ENCODE measurements at places on chromosomes 5 and 9.

- DNase-seq, result no peak
Observed at GRCh38 chr9:81574405-81574804, 114.9 kb downstream of the TLE1 start.

- no peak for DNase-seq
Observed at GRCh38 chr5:136427426-136427825, 62.1 kb upstream of the TRPC7 start.

DNA sequence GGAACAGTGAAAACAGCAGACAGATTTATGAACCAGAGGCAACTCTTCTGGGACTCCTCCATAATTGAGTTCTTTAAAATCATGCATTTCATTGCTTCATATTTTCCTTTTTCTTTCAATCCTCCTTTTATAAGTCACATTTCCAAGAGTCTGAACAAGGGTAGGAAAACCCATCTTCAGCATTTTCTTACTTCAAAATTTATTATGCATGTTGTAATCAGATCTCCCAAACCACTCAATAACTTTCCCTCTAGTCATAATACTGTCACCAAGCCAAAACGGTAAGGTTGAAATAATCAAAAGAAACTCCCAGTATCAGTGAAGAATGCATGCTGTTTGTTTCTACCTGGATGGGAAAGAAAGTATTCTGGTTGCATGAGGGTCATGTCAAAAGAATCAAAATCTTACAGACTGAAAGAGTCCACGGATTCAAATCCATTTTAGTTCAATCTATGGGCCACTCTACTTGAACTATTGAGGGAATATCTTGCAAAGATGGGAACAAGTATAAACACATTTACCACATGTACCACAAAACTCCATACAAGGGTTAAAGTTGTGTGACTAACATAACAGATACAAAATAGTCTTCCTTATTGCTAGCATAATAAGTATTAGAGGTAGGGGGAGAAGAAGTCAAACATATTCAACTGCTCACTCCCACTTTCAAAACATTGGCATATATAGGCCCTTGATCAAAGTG, 797.3 kb downstream of the MAT2B start:
- no peak for DNase-seq

DNA sequence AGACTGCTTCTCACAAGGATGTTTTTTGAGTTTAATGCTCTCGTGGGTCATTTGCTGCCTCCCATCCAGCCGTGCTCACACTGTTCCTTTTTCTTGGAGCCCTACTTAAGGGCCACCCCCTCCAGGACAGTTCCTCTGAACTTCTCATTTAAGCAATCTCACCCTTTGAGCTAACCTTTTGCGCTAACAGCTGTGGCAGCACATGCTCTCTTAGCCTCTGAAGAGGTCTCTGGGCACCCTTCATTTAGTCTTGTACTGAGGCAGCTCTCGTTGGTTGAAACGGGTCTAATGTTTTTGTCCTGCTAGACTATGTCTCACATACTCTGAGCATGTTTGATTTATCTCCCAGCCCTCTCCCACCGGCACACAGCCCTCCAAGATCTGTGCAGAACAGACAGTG, 11.8 kb downstream of the ALDH1B1 start:
- no peak for DNase-seq

DNA sequence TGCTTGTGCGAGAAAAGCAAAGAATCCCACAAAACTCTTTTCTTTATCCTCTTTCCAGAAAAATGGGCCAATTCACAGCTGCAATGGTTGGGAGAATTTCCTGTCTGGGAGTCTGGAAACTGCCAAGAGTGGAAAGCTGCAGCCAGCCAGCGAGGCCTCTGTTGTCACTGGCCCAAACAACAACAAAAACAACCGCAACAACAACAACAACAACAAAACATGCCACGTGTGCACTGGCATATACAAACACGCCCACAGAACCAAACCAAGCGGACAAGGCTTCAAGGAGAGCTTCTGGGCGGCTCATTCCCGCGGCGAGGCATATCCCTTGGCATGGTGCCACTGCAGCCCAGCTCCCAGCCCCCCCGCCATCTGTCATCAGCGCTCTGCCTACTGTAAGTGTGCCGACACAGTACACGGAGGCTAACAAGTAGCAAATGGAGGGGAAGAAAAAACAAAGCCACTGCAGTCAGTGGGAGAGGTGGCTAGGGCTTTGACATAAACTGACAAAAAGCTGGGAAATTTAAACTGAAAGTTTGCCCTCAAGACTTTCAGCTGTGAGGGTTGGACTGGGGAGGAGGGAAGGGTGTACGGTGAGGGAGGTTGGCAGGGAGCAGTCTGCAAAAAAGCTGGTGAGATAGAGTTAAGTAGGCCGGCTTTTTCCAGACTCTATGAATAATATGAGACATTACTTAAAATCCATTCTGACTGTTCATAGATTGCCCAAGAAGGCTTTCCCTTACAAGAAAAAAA, 165.0 kb upstream of the ZNF462 start:
- DNase-seq, result peak; percentile 68

GRCh38 chr5:176775409-176775808, 35.0 kb upstream of the UNC5A start:
- no peak for DNase-seq

GRCh38 chr5:67490543-67491321, 294.1 kb upstream of the CD180 start:
- no peak for DNase-seq

DNA sequence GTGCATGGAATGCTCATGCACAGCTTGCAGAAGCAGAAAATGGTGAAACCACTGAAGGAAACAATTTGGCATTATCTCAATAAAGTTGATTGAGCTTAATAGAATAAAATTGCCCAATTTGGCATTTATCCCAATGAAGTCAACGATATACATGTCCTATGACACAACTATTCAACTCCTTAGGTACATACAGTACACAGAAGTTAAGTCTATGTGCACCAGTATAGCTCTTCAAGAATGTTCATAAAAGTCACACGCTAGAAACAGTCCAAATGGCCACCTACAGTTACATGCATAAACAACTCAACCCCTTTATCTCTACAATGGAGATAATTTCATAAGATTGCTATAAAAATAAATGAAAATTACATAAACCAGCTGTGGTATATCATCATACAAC, 184.5 kb downstream of the DENND1A start:
- DNase-seq, result no peak

DNA sequence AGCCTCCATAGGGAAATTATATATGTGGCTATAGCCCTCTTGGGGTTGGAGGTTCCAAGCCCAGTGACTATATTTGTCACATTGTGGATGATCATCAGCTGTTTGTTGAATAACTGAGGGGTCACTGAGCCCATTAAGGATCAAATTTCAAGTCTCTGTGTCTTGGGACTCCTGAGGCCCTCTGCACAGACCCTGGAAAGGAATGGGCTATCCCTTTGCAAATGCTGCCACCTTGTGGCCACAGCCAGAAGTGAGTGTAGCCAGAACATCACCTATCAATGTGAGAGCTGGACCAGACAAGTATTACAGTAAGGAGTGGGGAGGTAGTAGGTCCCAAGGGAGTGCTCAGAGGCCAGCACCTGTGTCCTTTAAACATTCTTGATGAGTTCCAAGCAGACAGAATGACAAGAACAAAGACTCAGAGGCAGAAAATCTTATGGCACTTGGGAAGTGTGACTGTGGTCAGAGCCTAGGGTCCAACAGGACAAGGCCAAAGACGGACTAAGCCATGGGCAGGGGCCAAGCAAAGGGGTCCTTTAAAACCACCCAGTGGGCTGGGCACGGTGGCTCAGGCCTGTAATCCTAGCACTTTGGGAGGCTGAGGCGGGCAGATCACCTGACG, 8.2 kb downstream of the RPP25L start:
- peak; percentile 68 for DNase-seq

GRCh38 chr9:90629991-90630390, 12.6 kb downstream of the DIRAS2 start:
- DNase-seq, result no peak

DNA sequence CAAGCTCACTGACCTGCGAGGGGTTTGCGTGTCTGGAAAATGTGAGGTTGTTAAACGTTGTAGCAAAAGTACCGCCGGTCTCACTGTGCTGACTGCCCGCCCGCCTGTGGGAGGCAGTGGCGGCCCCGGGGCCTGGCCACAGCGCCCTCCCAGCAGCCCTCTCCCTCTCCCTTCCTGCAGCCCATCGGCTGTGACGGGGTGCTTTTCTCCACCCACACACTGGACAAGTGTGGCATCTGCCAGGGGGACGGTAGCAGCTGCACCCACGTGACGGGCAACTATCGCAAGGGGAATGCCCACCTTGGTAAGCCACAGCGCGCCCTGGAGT, 6.2 kb downstream of the ADAMTSL2 start:
- DNase-seq, result no peak

GRCh38 chr5:146206257-146206656, 2.9 kb downstream of the RBM27 start:
- DNase-seq, result no peak

- peak; percentile 78 for DNase-seq
Observed at GRCh38 chr5:98769210-98769958, 4.1 kb upstream of the RGMB start.

GRCh38 chr9:26057050-26057449, 378.8 kb upstream of the TUSC1 start:
- no peak for DNase-seq

All from amniotic stem cell (primary cell).